ENCODE measurements at places on chromosomes 16 and 17.

DNA sequence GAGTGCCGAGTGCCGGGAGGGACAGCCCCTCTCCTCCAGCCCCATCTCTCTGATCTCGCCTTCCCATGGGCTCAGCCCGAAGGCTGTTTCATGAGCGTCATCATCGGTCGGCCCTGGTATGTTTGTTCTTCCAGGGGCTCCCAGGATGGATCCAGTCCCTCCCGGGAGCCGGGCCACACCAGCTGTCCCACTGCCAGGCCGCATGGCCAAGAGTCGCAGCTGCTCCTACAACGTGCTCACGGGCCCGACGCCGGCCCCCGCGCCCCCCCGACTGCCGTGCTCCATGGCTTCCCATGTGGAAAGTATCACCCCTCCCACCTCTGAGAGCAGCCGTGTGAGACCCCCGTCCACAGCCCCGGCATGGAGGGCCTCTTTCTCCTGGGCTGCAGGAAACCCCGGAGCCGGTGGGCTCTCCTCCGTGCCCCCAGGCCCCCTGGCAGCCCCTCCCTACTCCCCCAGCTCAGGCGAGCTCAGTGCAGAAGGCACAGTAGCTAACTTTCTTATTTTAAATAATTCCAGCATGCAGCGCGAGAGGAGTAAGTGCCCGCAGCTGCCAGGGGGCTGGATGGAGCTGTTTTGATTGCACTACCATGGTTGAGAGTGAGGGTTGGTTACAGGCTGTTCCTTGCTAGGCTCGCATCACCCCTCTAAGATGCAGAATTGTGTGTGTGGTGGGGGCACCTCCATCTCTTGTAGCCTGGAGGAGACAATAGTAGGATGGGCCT, 26.6 kb upstream of the GSE1 start:
- no peak for DNase-seq

- peak; percentile 53 for DNase-seq
These were observed 1.3 kb downstream of the KIAA0513 start for GRCh38 chr16:85028685-85029407.

- no peak for DNase-seq
These were observed 403.4 kb downstream of the GRIN2A start for GRCh38 chr16:9778849-9779248.

- no peak for DNase-seq
These were observed 206.4 kb downstream of the ENGASE start for GRCh38 chr17:79280866-79281572.

GRCh38 chr17:41792845-41793783, 6.6 kb upstream of the JUP start:
- DNase-seq, result no peak

DNA sequence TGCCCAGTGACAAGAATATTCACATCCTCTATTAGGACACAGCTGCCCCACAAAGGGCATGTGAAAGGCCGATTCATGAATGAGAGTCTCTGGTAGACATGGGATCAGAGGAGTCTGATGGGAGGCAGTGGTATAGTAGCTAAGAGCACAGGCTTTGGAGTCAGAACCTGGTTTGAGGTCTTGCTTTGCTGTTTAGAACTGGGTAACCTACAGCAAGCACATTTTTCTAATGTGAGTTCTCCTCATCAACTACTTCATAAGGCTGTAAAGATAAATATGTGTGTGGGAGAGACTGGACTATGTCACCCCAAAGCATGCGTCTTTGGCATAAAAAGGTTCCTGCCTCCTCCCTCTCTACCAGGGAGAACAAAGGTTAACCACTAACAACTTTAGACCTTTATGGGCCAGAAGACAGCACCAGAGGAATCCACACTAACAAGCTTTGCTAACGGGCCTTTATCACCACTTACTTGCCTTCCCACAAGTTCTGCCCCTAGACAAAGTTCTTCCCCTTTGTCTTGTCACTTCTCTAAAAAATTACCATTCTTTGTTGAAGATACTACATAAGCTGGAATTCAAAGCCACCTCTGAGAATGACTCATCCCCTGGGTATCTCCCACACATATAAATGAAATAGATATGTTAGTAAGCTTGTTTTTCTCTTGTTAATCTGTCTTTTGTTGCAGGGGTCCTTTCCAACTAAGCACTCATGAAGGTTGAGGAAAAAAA, 21.1 kb downstream of the CDR2 start:
- no peak for DNase-seq

DNA sequence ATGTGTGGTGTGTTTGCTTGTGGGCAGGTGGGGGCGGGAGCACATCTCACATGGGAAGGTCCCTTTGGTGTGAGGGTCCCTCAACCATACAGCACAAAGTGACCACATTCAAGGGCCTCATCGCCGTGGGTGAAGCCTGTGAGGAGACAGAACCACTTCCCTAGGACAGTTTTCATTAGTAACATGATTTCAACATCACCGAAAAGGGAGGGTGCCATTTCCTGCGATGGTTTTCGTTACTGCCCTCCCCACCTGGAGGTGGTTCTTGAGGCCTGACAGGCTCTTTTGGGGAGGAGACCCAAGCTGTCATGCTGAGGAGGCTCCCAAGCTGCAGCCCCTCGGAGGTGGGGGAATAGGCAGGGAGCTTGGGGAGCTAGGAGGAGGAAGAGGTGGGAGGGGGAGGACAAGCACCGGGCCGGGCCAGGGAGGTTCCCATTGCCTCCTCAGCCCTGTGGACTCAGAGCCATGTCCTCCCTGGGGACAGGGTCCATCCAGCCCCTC, 9.5 kb downstream of the CD300LB start:
- peak; percentile 7 for DNase-seq

- peak; percentile 68 for DNase-seq
These were observed 763 bp upstream of the SOX9 start for GRCh38 chr17:72119873-72120641.

- no peak for DNase-seq
These were observed 778.7 kb upstream of the CDH8 start for GRCh38 chr16:62814891-62815290.

DNA sequence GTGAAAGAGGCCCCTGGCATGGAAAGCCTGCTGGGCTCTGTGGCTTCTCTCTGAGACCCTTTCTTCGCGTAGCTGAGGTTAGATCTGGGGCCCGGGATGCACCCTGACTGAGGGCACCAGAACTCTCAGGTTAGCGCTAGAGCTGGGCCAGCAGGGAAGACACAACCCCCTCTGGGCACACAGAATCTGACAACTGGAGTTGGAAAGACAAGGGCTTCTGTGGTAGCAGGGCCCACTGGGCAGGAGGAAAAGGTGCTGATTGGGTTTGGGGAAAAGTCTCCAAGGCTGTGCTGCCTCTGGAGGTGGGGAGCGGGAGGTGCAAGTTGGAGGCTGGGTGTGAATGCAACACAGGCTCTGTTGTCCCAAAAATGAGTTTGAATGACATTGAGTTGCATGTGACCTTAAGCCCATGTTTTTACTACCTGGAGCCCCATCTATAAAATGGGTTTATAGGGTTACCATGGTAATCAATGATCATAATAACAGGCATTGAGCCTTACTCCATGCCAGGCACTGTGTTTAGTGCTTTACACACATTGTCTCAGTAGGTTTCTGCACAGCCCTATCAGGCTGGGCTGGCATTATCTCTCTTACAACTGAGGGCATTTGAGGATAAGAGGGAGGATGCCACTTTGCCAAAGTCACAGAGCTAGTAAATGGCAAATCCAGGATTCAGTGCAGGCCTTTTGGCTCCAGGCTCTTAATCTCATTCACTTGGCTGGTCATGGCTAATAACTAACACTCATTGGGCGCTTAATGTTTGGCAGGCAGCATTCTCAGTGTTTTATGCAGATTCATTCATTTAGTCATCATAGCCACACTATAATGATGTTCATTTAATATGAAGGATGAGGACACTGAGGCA, 9.5 kb upstream of the IGFBP4 start:
- DNase-seq, result no peak

- no peak for DNase-seq
These were observed 228.8 kb downstream of the SLC39A11 start for GRCh38 chr17:72863526-72864211.

GRCh38 chr16:3983081-3983520, 102.6 kb upstream of the CREBBP start:
- DNase-seq, result no peak

DNA sequence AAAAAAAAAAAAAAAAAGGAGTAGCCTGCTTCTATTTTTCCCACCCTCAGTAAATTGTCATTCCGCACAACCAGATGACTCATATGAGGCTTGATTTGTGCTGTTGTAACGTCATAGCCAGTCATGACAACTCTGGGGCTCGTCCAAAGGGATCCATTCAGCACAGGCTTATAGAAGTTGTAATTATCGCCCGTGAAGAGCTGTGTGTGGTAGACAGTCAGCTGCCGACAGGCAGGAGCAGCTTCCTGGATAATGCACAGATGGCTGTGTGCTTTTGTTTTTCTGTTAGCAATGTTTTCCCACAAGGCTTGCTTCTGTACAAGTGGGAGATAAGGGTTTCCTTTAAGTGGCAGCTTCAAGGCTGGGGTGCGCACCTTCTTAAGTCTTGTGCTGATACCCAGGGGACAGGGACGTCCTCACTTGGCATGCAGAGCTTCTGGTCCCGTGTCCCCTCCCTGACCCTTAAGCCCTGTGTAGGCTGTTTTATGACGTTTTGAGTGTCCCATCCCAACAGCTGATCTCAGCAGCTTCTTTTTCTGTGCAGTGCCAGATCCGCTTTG, 26.0 kb downstream of the SNX29 start:
- no peak for DNase-seq

DNA sequence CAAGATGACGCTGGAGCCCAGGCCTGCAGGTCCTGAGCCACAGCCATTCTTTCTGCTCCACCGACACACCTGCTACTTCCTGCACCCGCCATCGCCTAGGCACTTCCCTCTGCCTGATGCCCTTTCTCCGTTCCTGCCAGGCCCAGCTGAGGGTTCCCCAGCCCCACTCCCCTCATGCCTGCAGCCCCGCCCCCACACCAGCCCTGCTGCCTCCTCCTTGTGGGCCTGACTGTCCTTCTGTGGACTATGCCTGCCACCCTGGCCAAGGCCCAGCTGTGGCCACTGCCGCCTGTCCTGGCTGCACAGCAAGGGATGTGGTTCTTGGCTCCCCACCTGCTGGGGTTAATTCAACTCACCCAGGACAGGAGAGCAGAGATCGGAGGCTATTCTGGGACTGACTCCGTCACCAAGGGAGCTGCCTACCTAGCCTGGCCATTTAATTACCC, 7.5 kb downstream of the NATD1 start:
- DNase-seq, result no peak
